ENCODE measurements at places on chromosomes 4 and X.

DNA sequence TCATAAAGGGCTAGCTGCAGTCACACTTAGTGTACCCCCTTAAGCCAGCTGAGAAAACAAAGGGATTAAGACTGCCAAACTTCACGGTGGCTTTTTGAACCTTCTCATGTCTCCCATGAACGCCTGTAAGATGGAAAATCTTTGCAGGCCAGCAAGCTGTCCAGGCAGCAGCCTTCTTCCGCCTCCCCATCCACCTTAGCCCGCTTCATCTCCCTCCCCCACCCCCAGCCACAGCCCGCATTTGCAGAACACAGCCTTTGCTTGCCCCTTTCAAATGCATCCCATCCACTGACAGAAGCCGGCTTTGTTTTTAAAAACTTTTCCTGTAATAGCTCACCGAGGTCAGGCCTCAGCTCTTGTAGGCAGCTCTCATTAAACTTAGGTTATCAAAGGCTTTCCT lies 113.8 kb upstream of the FAM9B start:
- DNase-seq: no peak

DNA sequence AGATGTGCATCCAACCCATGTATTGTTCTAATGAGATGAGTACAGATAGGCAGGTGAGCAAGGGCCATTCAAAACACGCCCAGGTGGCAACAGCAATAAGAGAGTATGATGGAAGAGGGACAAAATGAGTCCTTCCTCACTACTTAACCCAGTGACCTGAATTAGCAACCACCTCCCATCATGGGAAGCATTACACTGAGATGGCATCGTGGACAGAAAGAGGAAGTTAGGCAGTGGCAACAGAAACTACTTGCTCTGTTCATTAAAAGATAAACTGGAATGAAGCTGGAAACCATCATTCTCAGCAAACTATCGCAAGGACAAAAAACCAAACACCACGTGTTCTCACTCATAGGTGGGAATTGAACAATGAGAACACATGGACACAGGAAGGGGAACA lies 17.2 kb downstream of the RXFP1 start:
- DNase-seq: no peak

DNA sequence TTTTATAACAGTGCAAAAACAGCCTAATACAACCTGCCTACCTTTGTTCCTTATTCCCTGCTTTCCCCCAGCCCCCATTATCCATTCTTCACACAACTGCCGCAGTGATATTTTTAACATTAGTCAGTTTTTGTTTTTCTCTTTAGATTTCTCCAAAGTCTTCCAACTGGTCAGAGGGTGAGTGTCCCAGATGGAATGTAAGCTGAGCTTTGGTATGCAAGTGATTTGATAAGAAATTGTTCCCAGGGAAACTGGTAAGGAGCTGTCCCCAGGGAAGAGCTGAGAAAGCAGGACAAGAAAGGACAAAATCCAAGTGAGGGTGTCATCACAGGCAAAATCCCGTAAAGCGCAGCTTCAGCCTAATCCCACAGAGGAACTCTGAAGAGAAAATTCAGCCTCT lies 475.5 kb upstream of the ADGRL3 start:
- DNase-seq: no peak

GRCh38 chr4:40788331-40788730 lies 38.6 kb downstream of the NSUN7 start:
- no peak for DNase-seq

- no peak for DNase-seq
Observed at GRCh38 chr4:84734037-84734436, 151.1 kb downstream of the CDS1 start.

DNA sequence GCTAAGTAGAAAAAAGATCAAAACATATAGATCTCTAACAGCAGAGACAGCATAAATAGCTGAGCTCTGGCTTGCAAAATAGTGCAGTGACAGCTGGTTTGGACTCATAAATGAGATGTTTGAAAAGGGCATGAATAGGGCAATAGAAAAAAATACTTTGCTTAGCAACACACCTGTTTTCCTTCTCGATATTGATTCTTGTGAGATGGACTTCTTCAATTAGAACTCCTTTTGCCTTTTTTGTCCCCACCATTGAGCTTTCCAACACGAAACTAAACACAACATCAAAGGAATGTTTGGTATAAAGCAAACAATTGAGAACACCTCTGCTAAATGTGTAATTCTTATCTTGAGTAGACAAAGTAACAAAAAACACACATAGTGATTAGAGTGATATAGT lies 726.3 kb downstream of the RAPGEF2 start:
- no peak for DNase-seq

DNA sequence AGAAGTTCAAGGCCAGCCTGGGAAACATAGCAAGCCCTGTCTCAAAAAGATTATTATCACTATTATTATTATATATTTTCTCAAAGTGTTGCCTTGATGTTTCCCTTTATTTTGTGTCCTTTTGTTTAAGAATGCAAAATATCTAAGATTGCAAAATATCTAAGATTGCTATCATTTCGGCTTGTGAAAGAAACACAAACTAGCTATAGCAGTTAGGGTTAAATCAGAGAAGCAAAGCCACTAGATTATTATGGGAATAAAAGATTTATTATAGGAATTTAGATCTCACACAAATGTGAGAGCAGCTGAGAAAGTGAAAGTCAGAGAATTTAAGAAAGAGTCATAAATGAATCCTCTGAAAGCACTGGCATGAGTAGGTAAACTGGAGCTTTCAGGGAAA lies 18.0 kb upstream of the TMEM184C start:
- no peak for DNase-seq

DNA sequence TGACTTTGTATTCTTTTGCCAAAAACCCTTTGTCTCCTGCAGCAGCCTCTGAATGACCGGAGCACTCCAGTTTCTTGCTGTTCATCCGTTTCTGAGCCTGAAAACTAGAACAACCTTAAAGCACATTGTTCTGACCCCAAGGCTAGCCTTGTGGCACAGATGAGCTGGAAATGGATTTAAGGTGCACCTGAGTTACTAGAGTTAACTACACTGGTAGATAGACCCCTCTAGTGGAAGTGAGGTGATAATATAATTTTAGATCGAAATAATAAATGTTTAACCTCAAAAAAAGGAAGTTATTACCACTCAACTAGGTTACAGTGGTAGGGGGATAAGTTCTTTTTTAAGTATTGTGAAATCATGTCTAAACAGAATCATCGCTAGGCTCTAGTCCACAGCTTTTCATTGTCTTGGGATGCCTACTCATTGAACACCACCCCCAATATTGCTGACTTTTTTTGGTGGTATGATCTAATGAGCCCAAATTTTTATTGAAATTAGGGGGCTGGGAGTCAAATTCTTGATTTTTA lies 2.7 kb downstream of the PLS3 start:
- DNase-seq: no peak

DNA sequence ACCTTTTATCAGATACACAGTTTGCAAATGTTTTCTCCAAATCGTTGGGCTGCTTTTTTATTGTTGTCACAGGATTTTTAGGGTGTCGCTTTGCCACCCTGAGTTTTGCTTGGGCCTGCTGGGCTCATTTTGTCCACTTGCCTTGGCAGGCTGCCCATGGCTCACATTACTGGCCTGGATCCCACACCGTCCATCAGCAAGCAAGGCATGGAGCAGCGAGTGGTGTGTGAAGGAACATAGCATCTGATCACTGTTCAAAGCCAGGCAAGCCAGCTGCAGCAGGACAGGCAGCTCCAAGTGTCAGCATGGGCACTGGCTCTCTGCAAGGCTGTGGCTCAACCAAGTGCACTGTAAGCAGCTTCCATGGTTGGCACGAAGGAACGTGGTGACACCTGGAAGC lies 261.4 kb upstream of the TECRL start:
- no peak for DNase-seq

GRCh38 chrX:16827225-16827624 lies 41.0 kb downstream of the TXLNG start:
- no peak for DNase-seq

- DNase-seq: no peak
Observed at GRCh38 chr4:96009427-96010119, 169.7 kb downstream of the PDHA2 start.

DNA sequence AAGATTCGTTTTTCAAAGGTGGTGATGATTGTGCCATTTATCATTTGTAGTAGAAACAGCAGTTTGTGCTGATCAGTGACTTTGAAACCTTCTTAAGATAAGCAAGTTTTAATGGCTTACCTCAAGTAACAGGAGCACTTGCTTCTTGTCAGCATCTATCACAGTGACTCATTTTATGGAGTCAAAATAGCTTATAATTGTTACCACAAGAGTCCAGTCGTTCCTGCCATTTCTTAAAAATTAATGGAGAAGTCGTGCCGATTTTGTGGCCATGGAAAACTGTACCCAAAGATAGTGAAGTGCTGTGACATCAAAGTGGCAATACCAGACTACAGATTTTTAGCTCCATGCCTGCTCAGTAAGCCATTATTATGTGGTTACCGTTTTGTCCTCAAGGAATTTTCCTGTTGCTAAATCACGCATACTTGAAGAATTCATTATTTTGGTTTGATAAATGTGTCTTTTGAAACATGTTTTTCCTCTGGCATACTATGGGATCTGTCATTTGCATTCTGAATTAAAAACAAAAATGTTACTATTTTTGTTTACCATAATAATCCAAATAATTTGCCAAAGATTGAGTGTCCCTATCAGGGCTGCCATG lies 129.9 kb downstream of the CBR4 start:
- no peak for DNase-seq

- DNase-seq: no peak
Observed at GRCh38 chrX:10783451-10783995, 163.1 kb upstream of the MID1 start.

GRCh38 chr4:2829321-2829932 lies 14.2 kb upstream of the ADD1 start:
- DNase-seq: no peak

DNA sequence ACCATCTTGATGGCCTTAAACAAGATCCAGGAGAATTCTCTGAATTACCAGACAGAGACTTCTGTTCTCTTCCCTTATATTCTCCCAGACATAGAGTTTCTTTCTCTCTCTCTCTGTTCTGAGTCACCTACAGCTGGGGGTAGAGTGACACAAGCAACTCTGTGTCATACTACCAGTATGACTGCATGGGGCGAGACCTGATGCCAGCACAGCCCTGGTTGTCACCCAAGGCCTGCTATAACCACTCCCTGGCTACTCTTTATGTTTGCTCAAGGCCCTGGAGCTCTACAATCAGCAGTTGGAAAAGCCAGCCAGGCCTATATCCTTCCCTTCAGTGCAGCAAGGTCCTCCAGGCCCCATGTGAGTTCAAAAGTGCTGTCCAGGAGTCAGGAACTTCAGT lies 114.2 kb upstream of the TENT5D start:
- peak; percentile 19 for DNase-seq

GRCh38 chrX:123906557-123907316 lies 46.9 kb downstream of the XIAP start:
- no peak for DNase-seq

GRCh38 chrX:133792198-133792953 lies 193.0 kb downstream of the GPC3 start:
- DNase-seq: peak; percentile 69

DNA sequence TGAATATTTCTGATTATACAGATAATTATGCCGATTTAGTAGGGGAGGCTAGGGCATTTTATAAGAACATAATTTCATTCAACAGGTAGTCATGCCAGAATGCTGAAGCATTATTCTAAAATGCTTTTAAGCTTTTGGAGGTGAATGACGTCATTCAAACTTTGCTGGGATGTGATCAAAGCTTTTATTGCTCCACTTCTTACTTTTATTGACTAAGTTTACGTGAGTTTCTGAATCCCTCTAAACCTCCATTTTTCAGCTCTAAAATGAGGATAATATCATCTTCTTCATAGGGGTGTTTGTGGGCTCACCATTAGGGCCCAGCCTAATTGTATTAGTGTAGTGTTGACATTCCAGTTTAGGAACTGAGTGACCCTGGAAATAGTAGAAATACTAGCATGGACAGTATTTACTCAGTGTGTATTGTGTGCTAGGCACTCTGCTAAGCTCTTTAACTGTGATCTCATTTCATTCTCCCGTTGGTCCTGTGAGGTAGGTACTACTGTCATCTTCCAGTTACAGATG lies 3.0 kb downstream of the WWC2 start:
- DNase-seq: no peak

DNA sequence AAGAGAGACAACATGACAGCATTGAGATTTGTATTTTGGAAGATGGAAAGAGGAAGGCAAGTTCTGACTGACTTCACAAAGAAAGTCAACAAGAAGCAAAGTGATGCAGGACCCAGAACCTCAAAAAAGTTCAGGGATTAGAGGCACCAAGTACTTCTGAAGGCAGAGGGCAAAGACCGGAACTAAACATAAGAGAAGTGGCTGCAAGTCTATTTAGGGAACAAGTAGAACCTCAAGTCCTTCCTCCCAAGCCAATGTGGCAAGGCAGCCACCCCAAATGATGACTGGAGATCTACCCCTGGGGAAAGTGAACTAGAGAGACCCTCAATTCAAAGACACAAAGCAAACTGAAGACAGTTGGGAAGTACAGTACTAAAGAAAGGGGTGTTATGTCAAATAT lies 46.6 kb downstream of the SLC39A8 start:
- no peak for DNase-seq

DNA sequence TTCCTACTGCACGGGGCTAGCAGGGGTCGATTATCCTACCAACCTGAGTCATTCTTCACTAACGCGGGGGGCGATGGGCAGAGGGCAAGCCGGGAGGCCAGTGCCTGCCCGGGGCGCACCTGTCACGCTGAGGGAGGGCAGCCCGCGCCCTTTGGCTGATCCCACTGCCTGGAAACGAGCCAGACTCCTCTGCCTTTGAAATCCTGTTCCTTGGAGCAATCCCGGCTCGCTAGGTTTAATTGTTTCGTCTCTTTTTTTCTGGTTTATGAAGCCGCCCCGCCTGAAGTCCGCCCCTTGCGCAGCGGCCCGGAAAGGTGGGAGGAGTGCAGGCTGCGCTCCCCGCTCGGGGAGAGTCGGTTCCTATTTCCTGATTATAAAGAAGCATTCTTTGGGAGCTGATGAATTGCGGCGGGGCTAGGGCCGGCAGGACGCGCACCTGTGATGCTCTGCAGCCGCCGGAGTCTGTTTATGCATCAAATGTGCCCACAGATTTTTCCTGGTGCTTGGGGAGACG lies 484.2 kb downstream of the BCOR start:
- no peak for DNase-seq

DNA sequence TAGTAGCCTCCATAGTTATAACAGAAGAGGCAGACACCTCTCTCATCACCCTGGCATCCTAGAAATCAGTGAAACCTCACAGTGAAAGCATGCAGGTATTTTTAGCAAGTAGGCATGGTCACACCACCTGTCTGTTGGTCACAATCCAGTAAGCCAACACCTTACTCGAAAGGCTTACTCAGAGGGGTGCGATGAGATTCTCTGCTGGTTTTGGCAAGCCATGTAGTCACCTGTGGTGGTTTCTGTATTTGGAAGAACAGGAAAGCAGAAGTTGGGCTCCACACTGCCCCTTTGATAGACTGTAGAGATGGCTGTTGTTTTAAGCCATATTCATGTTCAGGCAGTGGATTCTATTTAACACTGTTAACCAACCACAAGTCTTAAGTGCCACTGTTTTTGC lies 134.7 kb downstream of the DCLK2 start:
- DNase-seq: no peak

DNA sequence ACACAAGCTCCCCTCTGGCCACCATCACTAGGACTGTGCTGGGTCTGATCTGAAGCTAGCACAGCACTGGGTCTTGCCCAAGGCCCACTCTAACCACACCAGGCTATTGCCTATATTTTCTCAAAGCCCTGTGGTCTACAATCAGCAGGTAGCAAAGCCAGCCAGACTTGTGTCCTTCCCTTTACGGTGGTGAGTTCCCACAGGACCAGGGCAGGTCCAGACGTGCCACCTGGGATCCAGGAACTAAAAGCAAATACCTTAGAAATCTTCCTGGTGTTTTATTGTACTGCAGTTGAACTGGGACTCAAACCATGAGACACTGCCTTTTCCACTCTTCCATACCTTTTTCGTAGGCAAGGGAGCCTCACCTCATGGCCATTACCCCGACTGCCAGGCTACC lies 9.0 kb upstream of the MAGEC2 start:
- no peak for DNase-seq
